ENCODE measurements at places on chromosomes 12 and 14.

GRCh38 chr12:95582230-95583058, 31.2 kb upstream of the USP44 start:
- peak; percentile 58 for DNase-seq

DNA sequence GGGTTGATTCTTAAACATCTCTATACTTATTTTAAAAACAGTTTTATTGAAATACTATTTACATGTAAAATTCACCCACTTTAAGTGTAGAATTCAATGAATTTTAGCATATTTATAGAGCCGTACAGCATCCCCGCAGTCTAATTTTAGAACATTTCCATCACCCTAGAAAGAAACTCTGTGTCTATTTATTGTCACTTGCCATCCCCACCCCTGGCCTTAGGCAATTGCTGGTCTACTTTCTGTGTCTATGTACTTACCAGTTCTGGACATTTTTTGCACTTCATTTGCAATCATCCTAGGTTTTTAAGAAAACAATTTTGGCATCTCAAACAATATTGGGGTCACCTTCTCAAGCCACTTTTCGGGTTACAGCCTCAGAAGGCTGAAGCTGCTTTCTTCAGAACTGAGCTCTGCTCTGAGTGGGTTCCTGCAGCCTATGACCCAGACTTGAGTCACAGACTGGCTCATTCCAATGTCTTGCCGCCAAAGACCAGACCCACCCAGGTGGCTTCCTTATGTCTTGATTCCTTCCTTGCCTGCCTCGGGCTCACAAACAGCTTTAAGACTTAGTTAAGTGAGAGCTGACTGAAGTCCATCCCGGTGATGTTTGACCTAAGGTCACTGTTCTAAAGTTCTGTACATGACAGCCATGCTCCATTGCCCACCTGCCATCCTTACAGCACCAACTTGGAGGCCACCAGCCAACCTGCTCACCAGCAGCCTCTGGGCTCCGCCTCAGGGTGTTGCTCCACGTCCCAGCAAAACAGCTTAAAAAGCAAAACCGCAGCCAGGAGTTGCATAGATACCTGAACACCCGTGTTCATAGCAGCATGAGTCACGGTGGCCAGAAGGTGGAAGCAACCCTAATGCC, 131.5 kb downstream of the CHST11 start:
- DNase-seq, result peak; percentile 87

DNA sequence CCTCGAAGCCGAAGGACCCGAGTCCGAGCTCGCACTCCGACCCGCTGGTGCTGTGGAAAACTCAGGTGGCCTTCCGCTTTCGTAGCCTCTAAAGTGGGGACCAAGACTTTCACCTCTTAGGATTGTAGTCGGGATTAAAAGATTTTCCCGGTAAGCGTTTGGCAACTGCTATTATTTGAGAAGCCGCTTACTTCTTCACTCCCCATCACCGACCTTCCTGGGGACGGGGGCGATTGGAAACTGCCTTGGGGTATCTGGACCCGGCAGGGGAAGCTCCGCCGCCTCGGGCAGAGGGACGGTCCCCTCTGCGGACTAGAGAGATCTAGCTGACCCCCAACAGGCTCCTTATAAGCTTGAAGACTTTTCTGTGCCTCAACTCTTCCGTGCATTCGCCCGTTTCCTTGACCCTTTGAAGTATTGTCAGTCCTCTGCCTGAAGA, 659 bp downstream of the TRAFD1 start:
- no peak for DNase-seq

- no peak for DNase-seq
Measured at GRCh38 chr14:96926001-96926400, 128.8 kb downstream of the VRK1 start.

GRCh38 chr12:100672075-100672592, 98.7 kb downstream of the GAS2L3 start:
- DNase-seq, result peak; percentile 30

DNA sequence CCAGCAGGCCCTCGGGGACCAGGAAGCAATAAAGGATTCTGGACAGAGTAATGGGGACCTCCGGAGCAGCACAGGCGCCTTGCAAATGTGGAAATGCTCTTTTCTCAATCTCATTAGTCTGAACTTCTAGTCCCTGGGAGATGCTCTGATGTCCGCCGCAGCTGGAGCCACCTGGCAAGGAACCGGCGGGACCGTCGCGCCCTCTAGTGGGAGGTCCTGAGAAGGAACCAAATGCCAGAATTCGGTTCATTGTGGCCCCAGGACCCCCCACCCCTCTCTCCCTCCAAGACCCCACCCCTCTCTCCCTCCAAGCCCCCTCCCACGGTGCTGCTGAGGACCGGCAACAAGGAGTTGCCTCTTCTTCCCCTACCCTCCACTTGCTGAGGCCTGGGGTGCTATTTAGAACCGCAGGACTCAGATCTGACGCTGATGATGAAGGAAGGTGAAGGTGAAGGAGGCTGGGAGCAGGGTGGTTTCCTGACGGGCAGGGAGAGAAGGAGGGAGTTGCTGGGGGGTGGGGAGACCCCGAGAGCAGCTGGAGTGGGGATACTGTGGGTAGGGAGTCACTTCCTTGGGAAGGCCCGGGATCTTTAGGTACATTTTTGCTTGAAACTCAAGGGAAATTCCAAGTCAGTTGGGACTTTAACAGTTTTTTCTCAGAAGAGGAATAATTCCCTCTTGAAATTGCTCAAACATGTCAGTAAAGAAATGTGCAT, 42.5 kb downstream of the SMIM41 start:
- peak; percentile 53 for DNase-seq

GRCh38 chr12:4539167-4539870, 629 bp downstream of the RAD51AP1 start:
- peak; percentile 12 for DNase-seq

- no peak for DNase-seq
Measured at GRCh38 chr14:44910821-44911220, 50.9 kb downstream of the KLHL28 start.

DNA sequence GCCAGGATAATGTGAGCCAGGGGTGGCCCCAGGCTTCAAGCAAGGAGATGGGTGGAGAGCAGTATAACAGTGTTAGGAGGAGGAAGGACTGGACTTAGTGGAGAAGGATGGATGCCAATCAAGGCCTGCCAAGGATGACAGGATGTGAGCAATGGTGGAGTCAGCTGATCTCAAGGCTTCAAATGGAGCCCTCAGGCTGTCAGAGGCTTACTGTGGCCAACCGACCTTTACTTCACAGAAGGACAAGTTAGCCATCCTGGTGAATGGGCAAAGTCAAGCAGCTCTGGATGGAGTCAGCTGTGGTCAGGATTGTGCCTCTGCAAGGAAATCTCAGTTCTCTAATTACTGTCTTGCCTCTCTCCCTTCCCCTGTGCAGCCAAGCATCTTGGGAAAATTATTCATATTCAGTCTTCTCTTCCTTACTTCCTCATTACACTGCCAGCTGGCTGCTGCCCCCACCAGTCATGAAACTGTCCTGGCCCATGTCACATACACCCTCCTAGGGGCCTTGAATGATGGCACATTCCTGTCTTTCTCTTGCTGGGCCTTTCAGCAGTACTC, 7.6 kb upstream of the STAT6 start:
- DNase-seq, result peak; percentile 72

GRCh38 chr14:24310646-24311604, at the start of gene LTB4R:
Gene LTB4R (plus strand): TSS chr14:24311502. CDS start chr14:24315652, 4,150 bp downstream.
- DNase-seq, result peak; percentile 77

DNA sequence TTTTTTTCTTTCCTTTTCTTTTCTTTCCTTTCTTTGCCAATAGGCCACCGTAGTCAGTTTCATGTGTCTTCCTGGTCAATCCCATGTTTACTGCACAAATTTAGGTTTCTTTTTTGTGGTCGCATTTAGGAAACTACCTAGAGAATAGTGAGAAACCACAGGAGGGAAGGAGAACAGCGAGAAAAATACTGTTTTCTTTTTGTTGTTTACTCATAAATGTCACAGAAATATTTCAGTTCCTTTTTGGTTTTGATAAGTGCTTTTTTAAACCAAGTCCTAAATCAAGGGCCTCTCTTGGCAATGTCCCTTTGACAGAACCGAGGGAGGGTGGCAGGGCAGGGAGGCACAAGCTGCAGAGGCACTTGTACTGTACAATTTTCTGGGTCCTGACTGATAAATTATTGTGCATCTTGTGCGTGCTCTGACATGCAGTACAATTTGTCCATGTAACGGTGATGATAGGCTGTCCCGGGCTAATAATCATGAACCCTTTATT, 326.1 kb downstream of the CACNA1C start:
- DNase-seq, result no peak

DNA sequence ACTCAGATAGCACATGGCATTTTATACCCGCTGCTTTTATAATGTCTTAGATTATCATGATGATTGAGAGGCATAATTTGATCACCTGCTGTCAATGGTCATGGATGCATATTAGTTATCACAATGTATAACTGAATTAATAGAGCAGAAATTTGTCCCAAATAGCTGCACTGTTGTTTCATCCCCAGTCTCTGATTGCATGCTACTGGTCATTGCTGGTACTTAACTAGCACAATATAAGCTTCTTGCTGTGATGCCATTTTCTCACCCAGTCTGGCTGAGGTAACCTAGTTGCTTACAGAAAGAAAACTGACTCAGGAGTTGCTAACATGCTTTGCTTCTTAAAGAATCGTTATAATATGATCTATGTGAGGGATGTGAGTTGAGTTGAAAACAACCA, 76.8 kb upstream of the PLEKHA5 start:
- no peak for DNase-seq

- no peak for DNase-seq
Measured at GRCh38 chr14:63478437-63478852, 64.7 kb downstream of the PPP2R5E start.

GRCh38 chr14:61690039-61690438, 5.3 kb upstream of the HIF1A start:
- DNase-seq, result no peak

GRCh38 chr14:61559641-61560201, 135.6 kb upstream of the HIF1A start:
- DNase-seq, result no peak

DNA sequence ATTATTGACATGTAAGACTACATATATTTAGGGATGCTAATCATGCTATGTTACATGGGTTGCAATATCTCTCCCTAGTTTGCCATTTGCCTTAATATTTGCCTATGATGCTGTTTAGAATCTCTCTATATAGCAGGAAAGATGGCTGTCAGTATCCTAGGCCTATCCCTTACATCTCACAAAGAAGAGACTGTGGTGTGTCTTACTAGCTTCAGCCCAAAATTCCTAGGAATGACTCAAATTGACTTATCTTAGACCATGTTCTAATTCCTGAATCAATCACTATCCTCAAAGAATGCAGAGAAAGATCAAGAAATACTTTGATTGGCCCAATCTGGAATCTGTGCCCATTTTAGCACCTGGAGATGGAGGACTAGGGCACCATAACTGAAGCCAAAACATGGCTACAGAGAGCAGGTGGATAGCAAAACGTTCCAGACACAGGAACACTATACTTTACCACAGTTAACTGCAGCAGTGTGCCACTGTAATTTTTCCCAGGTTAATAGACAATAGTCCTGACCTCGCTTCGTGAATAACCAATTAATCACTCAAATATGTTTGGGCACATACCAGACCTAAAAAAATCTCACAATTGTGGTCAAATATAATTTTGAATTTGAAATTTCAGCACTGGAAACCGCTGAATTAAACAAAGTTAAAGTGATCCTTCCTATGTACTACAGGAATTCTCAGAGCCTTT, 32.7 kb upstream of the GLIPR1 start:
- peak; percentile 34 for DNase-seq

DNA sequence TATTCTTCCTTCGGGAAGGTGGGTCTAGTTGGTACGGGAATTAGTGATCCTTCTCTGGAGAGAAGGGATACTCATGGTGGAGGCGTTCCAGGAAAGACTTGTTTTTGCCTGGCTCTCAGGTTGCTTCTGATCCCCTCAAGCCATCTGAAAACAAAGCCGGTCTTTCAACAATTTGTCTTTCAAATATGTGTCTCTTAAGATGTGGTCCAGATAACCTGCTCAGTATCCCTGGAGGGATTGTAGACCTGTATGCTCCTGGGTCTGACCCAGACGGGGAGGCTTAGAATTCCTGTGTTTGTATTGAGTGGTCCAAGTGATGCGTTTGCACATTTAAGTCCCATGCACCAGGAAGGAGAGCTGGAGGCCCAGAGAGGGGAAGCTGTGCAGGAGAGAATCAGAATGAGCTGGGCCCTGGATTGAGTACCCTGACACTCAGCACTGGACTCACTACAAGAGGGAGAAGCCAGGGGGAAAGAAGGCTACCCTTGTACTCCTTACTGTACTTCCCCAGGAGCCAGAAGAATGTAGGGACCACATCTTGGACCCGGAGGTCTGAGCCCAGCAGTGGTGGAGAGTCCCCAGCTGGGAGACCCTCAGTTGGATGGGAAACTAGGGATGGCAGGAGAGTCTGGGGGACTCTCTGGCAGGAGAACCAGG, 40.4 kb downstream of the ERH start:
- no peak for DNase-seq

- no peak for DNase-seq
Measured at GRCh38 chr12:132429946-132430643, 59.9 kb upstream of the FBRSL1 start.

- DNase-seq, result peak; percentile 25
Measured at GRCh38 chr14:77882636-77883035, 82.7 kb downstream of the ADCK1 start.

DNA sequence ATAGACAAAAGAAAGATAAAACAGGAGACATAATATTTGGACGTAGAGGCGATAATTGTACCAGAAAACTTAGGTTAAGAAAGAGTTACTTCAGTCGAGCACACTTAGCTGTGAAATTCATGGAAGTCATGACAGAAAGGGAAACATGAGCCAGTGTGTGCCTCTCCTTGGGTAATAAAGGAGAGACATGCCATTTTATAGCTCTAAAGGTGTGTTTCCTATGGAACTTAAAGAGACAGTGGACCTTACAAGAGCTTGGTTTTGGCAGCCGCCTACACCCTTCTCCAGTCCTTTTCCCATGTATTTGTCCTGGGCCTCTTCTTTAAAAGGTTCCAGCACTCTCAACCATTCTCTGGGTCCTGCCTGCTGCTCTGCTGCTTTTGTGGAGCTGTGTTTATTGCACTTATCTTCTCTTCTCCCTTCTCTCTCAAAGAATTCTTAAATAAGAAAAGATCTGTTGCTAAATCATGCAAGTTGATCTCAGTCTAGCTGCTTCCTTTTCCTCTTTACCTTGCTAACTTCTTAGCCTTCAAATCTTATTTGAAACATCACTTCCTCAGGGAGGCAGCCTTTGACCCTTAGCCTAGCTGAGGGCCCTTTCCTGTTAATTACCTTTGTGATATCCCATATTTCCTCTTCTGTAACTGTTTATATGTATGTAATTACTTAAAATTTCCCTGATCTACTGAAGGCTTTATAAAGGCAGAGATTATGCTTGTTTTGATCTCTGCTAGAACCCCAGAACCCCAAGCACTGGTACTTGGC, 81.8 kb upstream of the EVL start:
- DNase-seq, result no peak

GRCh38 chr14:94827711-94828447, 58.0 kb upstream of the GSC start:
- no peak for DNase-seq
